NT2/D1 (cell line): ENCODE measurements at places on chromosomes 4 and X.

DNA sequence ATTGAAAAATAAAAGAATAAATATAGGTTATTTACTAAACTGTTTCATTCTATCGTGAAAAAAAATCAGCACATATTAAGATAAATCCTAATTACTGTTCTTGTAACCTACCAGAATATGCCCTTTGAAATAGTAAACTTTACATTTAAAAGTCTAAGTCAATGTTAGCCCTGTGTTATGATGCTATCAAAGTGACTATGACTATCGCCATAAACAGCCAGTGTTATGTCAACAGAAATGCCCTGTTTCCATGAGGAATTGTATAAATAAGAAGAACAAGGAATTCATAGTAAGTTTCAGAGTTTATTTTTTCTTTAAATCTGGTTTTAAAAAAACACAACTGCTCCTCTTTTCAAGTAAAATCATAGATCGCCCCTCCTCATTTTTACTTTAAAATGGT is 11.4 kb downstream of the NR3C2 start:
- DNase-seq: no peak

DNA sequence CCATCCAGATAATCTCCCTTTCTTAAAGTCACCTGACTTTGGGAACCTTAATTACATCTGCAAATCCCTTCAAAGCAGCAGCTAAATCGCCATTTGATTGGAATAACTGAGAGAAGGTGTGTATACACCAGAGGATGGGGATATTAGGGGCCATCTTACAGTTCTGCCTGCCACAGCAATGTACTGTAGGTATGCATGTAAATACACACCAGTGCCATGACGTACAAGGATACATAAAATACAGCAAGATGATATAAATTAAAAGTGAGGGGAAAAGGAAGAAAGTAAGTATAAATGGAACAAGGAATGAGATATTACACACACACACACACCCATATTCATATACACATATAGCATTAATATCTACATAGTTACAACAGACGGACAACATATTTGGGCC is 81.2 kb downstream of the CBR4 start:
- no peak for DNase-seq

GRCh38 chrX:109172091-109172602 is 309.7 kb downstream of the GUCY2F start:
- DNase-seq: no peak

DNA sequence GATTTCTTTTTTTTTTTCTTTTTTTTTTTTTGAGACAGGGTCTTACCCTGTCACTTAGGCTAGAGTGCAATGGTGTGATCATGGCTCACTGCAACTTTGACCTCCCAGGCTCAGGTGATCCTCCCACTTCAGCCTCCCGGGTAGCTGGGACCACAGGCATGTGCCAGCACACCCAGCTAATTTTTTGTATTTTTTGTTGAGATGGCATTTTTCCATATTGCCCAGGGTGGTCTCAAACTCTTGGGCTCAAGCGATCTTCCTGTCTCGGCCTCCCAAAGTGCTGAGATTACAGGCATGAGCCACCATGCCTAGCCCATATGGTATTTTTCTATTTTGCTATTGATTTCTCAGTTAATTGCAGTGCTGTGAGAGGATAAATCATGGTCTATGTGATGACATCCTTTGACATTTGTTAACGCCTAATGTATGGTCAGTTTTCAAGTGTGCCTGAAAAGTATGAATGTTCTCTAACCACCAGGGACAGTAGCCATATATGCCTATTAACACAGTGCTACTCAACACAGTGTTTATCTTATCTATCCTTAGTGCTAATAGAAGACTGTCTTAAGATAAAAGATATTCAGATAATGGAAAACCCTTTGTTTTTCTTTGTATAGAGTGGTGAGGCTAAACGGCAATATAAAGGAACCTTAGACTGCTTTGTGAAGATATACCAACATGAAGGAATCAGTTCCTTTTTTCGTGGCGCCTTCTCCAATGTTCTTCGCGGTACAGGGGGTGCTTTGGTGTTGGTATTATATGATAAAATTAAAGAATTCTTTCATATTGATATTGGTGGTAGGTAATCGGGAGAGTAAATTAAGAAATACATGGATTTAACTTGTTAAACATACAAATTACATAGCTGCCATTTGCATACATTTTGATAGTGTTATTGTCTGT is 9.1 kb upstream of the HSPA4L start:
- DNase-seq: no peak

GRCh38 chrX:46758163-46758955 is 559 bp downstream of the SLC9A7 start:
- no peak for DNase-seq

DNA sequence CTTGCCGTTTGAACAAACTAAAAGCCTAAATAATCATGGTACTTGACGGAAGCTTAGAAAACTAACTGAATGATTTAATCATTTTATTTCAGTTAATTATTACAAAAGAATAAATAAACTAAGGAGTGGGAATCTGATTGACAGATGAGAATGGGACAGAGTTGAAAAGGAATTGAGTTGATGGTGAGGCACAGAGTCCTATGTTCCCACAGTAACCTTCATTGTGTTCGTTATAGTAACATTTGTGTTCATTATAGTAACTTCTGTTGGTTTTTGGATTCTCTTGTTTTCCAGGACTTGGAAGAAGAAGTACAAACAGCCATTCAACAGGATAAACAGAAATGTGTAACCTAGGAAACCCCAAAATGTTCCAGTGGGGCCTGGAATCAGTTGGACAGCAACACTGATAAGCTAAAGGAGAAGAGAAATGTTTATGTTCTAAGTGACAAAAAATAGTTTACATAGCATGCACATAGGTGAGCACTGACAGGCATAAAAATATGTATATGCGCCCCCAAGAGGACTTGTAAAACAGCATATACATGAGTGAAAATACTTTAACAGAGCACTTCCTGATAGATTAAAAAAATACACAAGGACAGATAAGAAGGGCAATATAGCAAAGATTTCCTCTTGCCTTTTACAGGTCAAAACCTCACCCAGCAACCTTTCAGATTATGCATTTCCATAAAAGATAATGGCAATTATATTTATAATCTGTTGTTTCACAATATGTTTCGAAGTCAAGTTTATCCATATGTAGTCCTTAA is 218.6 kb upstream of the HTR2C start:
- DNase-seq: no peak

DNA sequence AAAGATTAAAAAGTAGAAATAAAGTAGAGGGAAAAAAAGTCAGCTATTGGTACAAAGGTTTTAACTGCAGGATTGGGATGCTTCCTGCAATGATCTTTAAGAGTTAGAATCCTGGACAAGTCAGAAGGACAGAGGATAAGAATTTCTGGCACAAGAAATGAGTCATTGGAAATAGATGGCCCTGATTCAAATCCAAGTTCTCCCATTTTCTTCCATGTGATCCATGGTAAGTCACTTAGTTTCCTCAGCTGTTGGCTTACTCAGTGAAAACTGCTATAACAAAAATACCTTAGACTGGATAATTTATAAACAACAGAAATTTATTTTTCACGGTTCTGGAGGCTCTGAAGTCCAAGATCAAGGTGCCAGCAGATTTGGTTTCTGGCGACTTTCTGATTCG is 13.3 kb upstream of the TBC1D19 start:
- no peak for DNase-seq

GRCh38 chrX:148314876-148315275 is 185.5 kb upstream of the AFF2 start:
- DNase-seq: no peak

GRCh38 chrX:134010690-134011089 is 25.3 kb upstream of the GPC3 start:
- DNase-seq: no peak

GRCh38 chrX:40098264-40099054 is 701 bp upstream of the BCOR start:
- no peak for DNase-seq

DNA sequence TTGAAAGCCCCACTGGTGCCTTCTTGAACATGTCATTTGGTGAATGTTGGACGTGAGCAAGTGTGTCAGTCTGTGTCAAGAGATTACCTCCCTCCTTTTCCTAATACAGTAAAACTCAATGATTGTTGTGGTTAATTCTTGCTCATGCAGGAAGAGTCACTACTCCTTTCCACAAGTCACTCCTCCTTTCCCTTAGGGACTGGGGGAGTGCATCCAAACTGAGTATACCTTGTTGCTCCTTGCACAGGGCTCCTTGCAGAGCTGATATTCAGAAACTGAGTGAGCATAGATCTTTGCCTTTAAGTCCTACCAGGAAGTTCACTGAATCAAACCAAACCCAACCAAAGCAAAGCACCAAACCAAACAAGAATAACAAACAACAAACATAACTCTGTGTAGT is 63.9 kb downstream of the GPR50 start:
- DNase-seq: no peak

DNA sequence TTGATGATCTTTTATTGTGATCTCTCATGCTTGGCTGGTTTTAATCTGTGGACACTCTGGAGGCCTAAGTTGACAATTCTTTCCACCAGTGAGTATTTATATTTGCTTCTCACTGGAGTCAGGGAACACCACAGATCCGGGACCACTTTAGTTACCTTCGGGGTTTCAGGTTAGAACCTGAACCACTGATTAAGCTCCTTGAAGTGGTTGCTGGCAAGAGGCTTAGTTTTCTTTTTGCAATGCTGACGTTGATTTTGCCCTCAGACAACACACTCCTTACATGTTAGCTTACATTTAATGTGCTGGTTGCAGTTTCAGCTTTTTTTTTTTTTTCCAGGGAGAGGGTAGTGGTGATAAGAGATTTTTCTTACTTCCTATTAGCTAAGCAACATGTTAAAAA is 10.5 kb upstream of the ZNF330 start:
- no peak for DNase-seq

DNA sequence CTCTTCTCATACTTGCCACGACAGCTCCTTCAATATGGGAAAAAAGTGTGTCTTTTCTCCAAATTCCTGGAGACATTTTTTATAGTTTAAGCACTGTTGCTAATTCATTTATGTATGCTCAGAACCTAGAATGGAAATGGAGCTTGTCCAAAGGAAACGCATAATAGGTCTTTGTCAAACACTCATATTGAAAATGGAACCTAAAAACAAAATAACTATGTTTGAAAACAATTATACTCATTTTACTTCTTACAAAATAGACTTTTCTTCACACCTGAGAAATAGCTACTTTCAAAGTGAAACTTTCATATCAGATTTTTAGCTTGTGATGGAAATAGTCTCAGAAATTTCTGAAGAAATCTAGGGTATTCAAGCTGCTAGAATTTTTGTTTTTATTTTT is 529.7 kb upstream of the BOD1L1 start:
- DNase-seq: no peak

DNA sequence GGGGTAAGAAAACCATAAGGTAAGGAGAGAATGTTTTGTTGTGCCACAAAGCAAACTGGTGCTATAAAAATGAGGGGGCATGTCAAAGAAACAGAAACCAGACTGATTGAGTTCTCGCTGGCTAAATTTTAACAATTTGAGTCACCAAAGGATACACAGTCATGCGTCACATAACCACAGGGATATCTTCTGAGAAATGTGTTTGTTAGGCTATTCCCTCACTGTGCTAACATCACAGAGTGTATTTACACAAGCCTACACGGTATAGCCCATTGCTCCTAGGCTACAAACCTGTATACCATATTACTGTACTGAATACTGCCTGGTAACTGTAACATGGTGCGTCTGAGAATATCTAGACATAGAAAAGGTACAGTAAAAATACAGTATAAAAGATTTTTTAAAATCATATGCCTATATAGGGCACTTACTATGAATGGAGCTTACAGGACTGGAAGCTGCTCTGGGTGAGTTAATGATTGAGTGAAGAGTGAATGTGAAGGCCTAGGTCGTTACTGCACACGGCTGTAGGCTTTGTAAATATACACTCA is 50.1 kb downstream of the FBXW7 start:
- DNase-seq: no peak

DNA sequence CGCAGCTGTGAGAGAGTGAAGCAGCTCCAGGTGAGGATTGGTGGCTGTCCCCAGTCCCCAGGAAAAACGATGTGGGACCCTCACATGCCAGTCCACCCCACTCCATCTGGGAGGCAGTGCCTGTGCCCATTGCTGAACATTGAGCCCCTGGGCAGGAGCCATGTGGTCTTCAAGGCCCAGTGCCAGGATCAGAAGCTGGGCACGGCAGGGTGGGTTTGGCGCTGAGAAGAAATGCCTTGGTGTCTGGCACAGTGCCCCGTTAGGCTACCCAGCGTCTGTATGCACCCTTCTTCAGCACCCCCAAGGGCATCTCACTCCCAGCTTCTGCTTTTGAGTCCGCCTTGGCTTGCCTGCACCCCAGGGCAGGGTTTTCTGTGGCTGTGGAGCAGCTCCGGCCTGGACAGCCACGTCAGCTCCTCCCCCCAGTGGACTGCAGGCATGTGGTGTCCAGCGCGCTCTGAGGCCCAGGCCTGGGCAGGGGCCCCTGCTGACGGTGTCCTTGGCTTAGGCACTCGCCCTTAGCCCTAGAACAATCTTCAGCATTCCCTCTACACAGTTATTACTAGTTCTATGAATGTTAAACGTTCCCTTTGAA is 28.6 kb downstream of the RGS12 start:
- no peak for DNase-seq

GRCh38 chr4:36274158-36274557 is 7.3 kb upstream of the DTHD1 start:
- no peak for DNase-seq

GRCh38 chrX:153981771-153982533 is 9.4 kb downstream of the TMEM187 start:
- DNase-seq: no peak

DNA sequence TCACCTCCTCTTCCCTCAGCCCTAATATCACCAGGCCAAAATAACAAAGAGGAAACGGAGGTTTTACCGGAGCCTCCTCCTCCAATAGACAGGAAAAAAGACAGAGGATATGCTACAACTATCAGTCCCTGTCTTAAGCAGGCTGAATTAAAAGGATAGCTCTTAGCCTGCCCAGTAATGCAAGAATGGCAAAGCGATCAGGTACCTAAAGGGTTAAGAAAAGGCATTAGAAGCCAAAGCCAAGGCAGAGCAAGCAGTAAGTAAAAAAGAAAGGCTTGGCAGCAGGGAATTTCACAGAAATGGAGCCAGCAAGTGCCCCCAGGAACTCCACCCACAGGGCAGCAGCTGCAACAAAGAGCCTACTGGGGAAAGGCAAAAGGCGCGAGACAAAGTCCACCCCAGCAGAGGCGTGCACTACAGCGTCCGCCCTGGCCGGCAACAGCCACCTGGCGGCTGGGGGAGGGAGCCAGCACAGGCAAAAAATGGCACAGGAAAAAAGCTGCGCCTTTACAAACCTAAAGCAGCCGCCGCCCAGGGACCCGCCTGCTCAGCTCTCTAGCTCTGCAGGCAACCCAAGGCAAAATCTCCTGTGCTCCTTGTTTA is 220.6 kb upstream of the ZC4H2 start:
- DNase-seq: peak; percentile 66

DNA sequence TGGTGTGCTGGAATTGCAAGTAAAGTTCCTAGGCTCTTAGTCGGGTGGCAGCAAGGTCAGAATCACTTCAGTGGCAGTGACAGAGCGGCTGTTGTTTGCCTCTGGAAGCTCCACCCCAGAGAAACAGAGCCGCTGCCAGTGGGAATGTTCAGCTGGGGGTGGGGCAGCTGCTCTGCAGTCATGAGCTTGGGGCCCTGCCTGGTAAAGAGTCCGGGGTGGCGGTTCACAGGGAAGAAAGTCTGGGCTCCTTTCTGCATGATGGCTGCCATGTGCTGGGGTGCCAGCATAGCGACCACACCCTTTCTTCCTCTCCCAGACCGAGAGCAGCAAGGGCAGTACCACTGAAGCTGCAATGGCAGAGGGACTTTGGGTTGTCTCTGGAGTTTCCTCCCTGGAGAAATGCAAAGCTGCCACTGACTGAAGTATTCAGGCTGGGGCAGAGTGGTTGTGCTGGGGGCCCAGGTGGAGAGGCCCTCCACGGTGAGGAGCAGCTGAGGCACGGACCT is 108.8 kb upstream of the CENPE start:
- DNase-seq: peak; percentile 15
